ENCODE measurements at places on chromosomes 2 and 18.

DNA sequence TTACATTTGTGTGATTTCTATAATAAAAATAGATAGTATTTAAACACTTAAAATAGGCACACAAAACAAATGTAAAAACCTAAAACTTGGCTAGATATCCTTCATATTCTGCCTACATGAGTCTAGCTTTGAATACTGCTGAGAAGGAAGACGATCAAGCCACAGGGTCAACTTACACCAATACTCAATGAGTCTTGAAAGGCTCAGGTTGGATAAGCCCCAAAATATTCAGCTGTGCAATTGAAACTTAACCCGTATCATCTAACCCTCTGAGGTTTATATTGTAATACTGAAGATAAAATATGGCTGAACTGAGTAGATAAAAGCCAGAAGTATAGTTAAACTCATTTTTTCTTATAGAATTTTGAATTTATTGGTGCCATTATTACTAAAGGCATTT is 313.0 kb upstream of the NRXN1 start:
- no peak for DNase-seq

- no peak for DNase-seq
These were observed 369.7 kb downstream of the INSIG2 start for GRCh38 chr2:118457951-118458350.

DNA sequence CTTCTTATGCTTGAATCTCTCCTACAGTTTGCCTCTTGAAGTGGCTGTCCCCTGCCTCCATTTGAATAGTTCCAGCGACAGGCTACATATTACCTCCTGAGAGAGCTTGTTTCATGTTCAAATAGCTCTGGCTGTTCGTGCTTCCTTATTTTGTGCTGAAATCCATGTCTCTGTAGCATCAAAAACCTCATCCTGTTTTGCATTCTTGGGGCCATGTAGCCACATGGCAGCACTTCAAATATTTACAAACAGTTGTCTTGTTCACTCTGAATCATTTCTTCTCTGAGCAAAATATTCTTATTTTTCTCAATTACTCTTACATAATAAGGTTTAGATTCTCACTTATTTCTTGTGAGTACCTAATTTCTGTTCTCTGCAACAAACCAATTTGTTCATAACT is 1243.1 kb upstream of the NXPH2 start:
- DNase-seq = no peak

GRCh38 chr2:134581877-134582546 is 136.8 kb downstream of the TMEM163 start:
- no peak for DNase-seq

GRCh38 chr2:40783704-40784103 is 331.8 kb upstream of the SLC8A1 start:
- DNase-seq = no peak

DNA sequence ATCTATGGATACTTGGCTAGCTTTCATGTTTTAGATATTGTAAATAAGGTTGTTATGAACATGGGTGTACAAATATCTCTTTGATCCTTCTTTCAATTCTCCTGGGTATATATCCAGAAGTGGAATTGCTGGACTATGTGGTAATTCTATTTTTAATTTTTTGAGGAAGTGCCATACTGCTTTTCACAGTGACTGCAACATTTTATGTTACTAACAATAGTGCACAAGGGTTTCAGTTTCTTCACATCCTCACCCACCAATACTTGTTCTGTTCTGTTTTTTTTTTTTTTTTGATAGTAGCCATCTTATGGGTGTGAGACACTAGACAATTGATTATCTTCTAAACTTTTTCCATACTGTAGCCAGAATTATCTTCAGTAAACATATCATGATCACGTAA is 17.3 kb upstream of the NEUROD1 start:
- no peak for DNase-seq

DNA sequence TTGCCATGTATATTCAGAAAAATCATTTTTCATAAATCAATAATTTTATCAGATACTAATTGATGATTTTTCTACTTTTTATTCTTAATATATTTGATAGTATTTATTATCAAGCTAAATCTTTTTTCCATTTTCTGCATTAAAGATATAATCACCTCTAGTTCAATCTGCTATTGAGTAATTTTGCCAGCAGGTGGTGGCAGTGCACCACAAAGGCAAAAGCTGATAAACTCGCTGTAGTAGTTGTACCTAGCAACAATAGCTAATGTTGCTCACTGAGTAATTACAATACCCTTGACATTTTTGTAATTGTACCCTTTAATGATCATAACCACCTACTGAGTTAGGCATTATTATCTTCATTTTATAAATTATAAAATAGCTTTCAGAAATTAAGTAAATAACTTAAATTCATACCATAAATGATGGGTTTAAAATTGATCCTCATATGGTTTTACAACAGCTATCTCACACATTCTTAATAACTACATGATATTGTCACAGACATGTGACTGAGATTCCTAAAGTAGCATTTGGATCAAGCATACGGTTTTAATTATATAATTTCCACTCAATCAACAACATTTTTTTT is 52.0 kb upstream of the CALCRL start:
- no peak for DNase-seq

DNA sequence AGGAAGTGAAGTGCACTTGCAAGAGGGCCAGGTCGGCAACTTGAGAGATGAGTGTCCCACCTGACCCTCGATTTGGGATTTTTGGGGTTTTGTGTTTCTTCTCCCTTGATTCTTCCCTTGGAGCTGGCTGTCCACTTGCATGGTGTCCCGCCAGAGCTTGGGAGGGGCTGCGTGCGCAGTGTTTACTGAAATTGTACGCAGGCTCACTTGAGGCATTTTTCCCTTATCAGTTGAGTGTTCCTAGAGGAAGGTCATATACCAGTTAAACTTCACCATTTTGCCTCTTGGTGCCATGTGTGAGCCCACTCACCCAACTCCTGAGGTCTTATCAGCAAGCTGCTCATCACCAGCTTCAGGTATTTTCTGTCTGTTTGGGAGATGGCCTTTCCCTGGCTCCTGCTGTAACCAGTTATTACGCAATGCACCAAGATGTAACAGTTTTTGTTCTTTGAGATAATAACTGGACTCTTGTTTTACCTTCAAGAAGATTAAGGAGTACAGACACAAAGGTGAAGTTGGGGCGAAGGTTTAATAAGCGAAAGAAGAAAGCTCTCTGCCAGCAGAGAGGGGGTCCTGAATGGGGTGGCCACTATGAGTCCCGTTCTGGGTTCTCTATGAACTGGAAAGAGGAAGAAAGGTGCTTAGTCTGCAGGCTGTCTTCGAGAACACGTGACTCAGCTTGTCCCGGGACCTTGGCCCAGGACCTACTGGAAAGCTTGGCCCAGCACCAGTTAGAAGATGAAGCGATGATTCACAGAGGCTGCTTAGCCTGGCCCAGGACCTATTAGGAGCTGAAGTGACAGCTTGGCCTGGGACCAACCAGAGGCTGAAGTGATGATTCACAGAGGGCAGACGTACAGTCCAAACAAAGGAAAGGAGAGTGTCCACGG is 21.5 kb upstream of the TXNL4A start:
- no peak for DNase-seq

GRCh38 chr2:239360008-239360407 is 40.8 kb downstream of the HDAC4 start:
- no peak for DNase-seq

DNA sequence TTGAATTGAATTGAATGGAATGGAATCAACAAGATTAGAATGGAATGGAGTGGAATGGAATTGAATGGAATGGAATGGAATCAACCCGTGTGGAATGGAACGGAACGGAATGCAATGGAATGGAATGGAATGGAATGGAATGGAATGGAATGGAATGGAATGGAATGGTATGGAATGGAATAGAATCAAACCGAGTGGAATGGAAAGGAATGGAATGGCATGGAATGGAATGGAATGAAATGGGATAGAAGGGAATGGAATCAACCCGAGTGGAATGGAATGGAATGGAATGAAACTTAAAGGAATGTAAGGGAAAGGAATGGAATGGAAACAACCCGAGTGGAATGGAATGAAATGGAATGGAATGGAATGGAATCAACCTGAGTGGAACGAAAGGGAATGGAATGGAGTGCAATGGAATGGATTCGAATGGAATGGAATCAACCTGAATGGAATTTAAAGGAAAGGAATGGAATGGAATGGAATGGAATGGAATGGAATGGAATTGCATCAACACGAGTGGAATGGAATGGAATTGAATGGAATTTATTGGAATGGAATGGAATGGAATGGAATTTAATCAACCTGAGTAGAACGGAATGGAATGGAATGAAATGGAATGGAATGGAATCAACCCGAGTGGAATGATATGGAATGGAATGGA is 1146.6 kb downstream of the RPIA start:
- DNase-seq = no peak

- no peak for DNase-seq
These were observed 279.0 kb upstream of the STON1 start for GRCh38 chr2:48250943-48251342.

DNA sequence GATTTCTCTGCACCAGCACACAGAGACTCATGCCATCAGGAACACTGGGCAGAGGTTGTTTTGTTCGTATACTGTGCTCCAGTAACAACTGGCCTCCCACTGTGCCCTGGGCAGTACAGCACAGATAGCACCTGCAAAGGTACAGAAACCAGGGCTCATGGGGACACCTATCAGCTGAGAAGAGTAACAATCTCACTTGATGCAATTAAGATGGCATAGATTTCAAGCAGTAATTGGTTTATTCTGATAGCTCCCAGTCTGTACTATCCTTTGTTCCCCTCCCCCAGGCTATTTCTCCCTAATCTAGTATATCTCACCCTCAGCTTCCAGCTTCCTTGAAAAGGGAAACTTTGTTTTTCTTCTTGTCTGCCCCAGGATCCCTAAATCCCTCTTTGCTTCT is 343.9 kb upstream of the MMADHC start:
- no peak for DNase-seq

DNA sequence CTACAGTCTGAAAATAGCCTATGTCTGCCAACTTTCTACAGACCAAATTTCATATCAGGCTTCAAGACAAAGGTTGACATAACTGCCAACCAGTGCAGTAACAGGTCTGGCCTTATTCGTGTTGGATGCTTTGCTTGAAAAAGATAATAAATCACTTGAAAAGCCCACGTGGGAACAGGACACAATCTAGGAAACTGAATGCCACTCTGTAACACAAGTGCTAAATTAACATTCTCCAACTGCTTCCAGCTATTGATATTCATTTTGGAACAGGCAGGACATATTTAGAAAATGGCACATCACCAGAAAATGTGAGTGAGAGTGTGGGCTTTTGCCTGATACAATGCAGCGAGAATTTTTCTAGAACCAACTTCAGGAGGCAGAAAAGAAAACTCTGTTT is 165.9 kb upstream of the CCDC150 start:
- no peak for DNase-seq

DNA sequence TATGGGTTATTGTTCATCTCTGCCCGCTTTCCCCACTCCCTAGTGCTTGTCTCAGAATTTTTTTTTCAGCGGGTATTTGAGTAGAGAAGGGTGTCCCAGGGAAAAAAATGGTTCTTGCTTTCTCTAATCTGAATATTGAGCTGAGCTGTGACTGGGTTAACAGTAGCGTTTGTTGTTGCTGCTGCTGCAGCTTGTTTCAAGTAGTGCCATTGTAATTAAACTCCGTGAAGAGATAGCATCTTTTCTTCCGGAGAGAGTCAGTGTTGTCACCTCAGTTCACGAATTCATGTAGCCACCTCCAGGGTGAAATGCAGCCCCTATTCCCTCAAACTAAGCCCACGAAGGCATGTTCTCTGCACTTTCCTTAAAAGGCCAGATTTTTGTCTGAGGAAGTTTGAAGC is 1.5 kb upstream of the AAK1 start:
- no peak for DNase-seq

DNA sequence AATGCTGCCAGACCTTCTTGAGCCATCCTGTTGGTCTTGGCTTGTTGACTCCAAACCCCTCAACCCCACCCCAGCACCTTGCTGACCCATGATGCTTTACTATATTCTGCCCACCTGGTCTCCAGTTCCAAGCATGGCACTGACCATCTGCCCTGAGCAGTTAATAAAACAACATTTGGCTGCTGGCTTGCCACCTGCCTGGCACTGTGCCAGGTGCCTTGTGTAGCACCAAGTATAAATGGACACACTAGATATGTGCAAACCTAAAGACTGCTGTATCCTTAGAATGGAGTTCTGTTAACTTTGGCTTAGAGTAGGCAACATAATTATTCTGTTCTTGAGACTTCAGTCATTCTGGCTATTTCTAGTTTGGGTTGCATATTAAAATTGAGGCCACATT is 91.4 kb downstream of the ACSL3 start:
- no peak for DNase-seq

DNA sequence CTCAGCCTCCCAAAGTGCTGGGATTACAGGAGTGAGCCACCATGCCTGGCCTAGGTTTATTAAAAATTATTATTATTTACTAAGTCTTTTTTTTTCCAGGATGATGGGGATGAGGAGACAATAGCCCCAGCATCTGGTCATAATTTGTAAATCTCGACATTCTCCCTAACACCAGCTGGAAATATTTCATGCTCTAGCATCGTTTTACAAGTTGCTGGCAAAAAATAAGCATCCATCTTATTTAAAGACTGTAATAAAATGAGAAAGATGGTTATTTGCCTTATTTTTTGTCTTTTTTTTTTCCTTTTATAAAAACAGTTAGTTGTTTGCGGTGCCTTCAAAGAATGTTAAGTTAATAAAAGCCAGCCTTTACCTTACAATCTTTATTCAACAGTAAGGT is 56.7 kb downstream of the SF3B1 start:
- no peak for DNase-seq

GRCh38 chr18:63255435-63255834 is 64.1 kb downstream of the BCL2 start:
- no peak for DNase-seq

DNA sequence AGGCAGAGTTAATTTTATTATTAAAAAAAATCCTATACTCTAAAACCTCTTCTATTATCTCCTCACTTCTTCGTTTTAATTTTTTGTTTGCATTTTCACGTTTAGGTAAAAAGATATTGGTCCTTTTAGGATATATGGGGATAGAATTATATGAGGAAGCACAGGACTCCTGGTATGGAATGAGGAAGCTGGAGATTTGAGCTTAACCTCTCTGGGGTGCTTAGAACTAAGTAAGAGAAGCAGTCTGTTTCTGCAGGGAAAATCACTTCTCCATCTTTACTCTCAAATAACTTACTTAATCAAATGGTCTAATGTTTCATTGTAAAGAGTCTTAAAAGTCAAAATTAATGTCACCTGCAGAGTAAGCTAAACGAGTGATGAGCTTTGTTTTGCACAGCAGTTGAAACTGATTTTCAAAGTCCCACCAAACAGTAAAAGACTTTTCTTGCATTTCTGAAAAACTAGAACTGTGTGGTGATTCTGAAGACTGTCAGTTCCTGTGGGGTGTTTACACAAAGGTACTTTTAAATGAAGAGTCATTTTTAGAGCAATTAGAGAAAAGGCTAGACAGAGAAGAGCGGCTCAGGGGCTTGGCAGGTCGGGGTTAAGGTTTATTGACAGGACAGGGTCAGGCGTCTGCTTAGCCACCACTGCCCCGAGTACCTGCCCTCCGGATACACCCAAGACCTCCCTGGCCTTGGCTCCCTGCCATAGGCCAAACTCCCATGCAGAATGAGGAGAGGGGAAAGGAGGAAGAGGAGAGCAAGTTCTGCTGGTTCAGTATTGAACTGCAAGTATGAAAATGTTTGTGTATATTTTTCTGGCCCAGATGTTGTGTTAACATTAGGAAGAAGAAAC is 21.6 kb downstream of the METAP1D start:
- no peak for DNase-seq

GRCh38 chr2:24024996-24025663 is 15.2 kb downstream of the MFSD2B start:
- no peak for DNase-seq

Data from ecto neural progenitor cell (in vitro differentiated cells).